CD14-positive monocyte (primary cell): ENCODE measurements at places on chromosomes 7 and 10. TPM values are rescaled to one million over a fixed set of nuclear protein-coding genes. Genes with fewer than 3 reads are reported as not detected.

DNA sequence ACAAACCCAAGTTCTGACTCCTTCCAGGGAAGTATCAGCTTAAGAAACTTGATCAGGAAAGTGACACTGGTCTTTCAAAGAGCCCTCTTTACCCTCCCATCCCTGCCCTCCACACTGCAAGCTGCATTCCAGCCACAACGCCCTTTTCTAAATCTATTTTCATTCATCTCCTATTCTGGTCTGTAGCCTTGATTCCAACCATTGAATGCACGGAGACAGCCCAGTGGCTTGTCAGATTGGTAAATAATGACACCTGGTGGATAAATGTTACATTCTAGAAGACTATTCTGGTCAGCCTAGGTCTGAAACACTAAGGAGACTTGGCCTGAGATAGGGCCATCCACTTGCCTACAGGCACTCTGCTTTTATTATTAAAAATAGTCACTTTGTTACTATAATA lies 20.9 kb downstream of the MORN4 start:
- no peaks in the 10 kb centered on the region for H3K4me1 ChIP-seq
- no peaks in the 10 kb centered on the region for H3K36me3 ChIP-seq
- no peaks in the 10 kb centered on the region for H3K27me3 ChIP-seq
- DNase-seq = no peak

Gene ANKRD16
- 2.1 TPM for polyA plus RNA-seq

GRCh38 chr7:100613412-100614175 lies 1.3 kb downstream of the MOSPD3 start:
- DNase-seq = peak; percentile 51
- H3K27ac ChIP-seq = no peak overlapping the region
- H3K4me3 ChIP-seq = no peak overlapping the region
- peaks cover 22% of the 10 kb centered on the region for H3K4me1 ChIP-seq
- H3K27me3 ChIP-seq = no peaks in the 10 kb centered on the region

DNA sequence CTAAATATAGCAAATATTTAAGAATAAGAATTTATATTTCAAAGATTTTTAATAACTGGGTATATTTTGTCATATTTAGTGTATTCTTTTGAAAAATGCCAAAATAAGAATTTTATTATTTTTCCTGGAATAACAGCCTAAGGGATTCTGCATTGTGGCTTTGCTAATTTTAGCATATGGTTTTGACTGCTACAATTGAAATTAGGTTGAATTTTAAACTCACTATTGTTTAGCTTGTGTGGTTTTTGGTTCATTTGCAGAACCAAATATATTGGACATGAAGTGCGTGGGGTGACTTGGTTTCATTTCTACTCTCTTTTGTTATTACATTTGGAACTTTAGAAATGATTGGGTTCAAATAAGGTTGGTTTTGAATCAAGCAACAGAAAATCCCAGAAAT lies 35.5 kb downstream of the ZNF273 start:
- H3K4me1 ChIP-seq = no peaks in the 10 kb centered on the region
- no peaks in the 10 kb centered on the region for H3K36me3 ChIP-seq
- no peak overlapping the region for H3K4me3 ChIP-seq
- H3K27me3 ChIP-seq = no peaks in the 10 kb centered on the region

GRCh38 chr10:66852811-66853210 lies 73.0 kb upstream of the LRRTM3 start:
- H3K36me3 ChIP-seq = no peaks in the 10 kb centered on the region
- no peaks in the 10 kb centered on the region for H3K4me1 ChIP-seq
- no peak for DNase-seq
- H3K27ac ChIP-seq = no peak overlapping the region

Gene GIMAP8
- polyA plus RNA-seq = 22.5 TPM

DNA sequence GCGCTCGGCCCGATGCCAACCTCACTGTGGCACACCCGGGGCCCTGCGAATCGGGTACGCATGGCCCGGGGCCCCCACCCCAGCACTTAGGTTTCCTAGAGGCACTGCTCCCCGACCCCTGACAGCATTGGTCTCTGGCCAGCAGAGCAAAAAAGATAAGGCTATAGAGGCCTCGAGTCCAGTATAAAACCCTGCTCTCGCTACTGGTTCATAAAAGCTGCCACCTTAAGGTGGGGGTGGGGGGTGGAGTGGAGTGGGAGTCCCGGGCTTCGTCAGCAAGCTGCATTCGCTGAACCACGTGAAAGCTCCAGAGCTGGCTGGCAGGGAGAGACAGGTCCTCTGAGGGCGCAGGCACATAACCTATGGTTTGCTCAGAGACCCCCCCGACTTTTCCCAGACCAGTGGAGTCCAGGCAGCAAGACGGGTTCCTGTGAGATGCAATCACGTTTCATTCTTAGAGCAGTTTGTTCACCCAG lies 1.3 kb downstream of the KAZALD1 start:
- peaks cover 80% of the 10 kb centered on the region for H3K4me1 ChIP-seq
- no peak for DNase-seq
- peaks cover 63% of the 10 kb centered on the region for H3K27me3 ChIP-seq

GRCh38 chr10:21385536-21385935 lies 139.9 kb downstream of the SKIDA1 start:
- no peak for DNase-seq
- no peaks in the 10 kb centered on the region for H3K4me1 ChIP-seq
- no peaks in the 10 kb centered on the region for H3K36me3 ChIP-seq
- no peak overlapping the region for H3K27ac ChIP-seq
- no peak overlapping the region for H3K4me3 ChIP-seq
